ENCODE measurements at places on chromosomes 4 and X.

GRCh38 chr4:70914000-70914399 lies 11.8 kb downstream of the MOB1B start:
- no peak for DNase-seq

DNA sequence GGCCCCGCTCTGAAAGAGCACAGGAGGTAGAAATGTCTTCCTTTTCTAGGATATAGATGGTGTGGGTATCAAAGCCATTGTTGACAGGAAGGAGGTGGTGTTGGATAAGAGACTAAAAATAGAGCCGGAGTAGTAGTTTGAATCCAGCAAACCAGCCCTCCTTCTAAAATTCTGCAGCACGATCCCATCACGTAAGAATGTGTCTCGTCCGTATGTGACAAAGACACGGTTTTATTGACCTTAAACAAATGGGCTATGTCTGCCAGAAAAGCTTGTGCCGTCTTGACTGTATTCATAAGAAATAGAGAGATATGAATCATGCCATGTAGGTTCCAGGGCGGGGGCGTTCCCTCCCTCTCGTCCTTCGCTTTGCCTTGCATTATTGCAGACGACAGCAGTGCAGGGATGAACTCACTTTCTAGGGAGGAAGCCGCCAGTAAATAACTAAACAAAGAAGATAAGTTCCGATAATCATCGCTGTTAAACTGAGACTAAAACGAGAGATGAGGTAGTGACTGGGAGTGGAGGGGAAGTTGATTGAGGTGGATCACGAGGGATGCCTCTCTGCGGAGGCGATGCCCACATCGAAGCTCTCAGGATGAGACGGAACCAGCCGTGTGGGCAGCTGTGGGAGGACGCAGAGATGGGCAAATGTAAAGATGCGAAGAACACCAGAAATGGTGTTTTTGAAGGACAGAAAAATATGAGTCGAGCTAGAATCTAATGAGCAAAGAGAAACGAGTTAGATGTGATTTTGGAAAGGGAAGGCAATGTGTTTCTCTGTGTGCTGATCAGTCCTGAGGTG lies 3.4 kb downstream of the TENM3 start:
- DNase-seq = no peak

DNA sequence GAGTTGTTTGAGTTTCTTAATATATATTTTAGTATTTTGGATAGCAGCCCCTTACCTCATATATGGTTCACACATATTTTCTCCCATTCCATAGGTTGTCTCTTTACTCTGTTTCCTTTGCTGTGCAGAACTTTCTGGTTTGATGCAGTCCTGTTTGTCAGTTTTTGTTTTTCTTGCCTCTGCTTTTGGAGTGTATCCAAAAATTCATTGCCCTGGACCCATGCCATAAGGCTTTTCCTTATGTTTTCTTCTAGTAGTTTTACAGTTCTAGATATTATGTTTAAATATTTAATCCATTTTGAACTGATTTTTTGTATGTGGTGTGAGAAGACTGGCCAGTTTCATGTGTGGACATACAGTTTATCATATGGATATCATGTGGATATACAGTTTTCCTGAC lies 58.5 kb upstream of the NUDT6 start:
- DNase-seq = no peak

GRCh38 chr4:31793907-31794306 lies 1073.7 kb downstream of the PCDH7 start:
- DNase-seq = no peak

DNA sequence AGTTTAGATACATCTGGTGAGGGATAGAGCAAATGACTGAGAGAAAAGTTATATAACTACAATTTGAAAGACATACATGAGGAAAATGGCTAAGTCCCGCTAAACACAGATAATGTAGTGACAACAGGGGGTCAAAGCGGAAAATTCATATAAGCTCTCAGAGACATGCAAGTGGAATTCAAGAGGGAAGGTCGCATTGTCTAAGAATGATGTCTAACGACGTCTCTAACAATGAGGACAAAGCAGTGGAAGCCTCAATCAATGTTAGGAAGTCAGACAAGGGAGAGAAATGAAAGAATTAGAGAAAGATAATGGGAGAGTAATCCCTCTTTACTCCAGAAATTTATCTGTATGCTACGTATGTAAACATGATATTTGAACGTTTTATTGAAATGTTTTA lies 113.4 kb downstream of the ANTXR2 start:
- no peak for DNase-seq
